AG09319 (cell line): ENCODE measurements at places on chromosomes 2 and 18.

- no peak for DNase-seq
Measured at GRCh38 chr2:71614976-71615766, 161.8 kb downstream of the DYSF start.

DNA sequence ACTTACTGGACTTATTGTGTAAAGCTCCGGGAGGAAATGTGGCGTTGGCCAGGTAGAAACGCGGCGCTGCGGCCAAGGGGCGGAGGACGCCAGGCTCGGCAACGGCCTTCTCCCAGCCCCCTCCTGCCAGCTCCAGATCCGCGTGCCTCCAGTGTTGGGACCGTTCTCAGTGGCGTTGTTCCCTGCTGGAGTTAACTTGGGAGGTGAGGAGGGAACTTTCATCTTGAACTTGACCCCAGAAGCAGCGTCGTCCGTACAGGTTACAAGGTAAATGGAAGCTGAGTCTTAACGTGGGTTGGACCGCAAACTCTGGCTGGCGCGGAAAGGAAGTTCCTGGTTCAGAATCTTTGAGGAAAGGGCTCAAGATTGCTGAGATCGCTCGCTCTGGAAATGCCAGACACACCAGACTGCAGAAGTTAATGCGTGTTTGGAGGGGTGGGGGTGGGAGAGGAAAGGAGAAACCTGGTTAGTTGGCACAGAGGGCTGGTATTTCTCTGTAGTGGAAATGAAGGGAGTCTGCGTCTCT is 1.3 kb downstream of the TANC1 start:
- no peak for DNase-seq

DNA sequence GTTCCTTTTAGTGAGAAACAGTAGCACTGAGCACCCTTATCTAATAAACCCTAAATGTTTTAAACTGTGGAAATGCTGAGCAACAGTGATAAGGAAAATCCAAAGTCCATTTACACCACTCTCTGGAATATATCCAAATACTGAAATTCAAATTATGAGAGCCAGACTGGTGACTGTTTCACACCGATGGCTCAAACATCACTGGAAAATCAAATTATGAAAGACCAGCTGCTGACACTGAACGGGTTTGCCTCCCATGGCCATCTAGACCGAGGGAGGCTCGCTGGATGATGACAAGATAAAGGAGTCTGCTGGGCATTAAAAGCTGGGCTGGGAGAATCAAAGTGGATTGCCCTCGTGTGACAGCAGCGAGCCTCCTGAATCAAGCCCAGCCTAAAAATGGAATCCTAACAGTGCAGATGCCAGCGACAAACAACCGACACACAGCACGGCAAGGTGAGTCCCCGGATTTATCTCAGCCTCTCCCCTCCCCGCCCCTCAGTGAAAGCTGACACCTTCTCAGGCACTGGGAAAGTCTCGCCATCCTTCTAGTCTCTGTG is 30.3 kb downstream of the SERPINE2 start:
- no peak for DNase-seq

DNA sequence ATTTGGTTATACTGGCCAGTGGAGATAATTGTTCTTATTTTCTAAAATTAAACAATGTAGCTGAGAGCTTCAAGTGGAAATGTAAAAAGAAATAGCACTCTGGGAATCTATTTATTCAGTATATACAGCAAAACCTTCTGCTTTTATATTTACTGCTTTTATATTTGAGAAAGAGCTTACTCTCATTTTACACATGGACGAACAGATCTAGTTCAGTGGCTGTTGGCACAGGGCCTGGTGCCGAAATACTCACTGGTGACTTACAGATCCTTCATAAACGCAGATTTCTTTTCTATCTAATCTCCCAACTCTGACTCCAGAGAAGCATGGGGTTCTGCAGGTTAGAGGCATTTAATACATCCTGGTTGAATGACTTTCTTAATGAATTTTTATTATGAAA is 266.2 kb downstream of the ASXL3 start:
- no peak for DNase-seq

DNA sequence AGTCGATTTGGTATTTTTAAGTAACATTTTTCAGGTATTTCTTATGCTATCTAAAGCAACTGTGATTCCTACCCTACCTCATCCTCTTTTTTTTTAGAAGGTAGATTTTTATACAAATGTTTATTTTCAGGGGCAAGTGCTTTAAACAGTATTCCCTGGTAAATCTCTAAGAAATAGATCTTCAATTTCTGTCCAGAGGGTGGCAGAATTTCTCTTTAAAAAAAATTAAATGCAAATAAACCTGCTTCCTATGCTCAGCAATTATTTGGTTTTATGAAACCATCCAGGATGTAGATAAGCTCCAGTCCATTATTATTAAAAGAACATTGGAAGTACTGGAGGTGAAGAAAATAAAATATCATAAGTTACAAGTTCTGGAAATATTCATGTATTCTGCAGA is 191.9 kb downstream of the MYO3B start:
- no peak for DNase-seq

DNA sequence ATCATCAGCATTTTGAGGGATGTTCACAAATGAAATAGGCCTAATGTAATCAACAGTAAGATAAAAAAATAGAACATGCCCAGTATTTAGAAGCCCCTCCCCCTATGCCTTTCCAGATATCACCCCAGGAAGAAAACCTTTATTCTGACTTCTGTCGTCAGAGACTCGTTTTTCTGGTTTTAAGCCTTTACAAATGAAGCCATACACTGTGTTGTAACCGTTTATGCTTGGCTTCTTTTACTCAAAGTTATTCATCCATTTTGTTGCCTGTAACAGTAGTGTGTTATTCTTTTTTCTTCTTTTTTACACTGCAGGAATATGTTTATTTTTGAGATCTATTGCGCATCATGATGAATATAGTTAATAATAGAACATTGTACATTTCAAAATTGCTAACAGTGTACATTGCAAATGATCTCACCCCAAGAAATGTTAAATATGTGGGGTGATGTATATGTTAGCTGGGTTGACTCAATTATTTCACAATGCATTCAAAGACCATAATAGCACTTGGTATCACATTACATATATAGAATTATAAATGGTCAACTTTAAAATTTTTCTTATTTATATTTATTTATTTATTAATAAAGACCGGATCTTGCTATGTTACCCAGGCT is 28.1 kb upstream of the PNPT1 start:
- DNase-seq, result no peak

DNA sequence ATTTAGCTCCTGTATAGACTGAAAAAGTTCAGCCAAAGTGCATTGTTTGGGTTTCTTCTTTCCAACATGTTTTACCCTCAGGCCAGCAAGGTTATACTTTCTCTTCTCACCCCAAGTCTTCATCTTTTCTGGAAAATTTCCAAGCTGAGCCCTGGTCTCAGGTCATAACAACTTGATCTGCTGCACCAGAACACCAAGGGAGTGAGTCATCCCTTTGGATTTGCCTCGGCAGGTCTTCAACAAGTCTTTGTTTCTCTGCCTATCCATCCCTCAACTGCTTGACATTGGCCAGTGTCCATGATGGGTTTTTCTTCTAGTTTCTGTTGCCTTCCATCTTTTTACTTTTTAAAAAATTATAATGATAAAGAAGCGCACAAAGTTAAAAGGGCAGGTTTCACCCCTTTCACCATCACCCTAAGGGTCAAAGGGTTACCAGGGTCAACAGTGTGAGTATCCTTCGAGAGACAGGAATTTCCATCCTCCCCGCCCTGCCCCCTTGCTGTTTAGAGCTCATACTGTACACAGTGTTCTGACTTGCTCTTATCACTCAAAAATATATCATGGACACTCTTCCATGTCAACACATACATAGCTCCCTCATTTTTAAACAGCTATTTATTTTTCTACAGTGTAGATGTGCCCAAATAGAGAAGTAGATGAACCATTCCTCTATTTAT is 5.7 kb upstream of the SPATS2L start:
- no peak for DNase-seq

- no peak for DNase-seq
Measured at GRCh38 chr2:113966832-113967231, 76.9 kb downstream of the ACTR3 start.

DNA sequence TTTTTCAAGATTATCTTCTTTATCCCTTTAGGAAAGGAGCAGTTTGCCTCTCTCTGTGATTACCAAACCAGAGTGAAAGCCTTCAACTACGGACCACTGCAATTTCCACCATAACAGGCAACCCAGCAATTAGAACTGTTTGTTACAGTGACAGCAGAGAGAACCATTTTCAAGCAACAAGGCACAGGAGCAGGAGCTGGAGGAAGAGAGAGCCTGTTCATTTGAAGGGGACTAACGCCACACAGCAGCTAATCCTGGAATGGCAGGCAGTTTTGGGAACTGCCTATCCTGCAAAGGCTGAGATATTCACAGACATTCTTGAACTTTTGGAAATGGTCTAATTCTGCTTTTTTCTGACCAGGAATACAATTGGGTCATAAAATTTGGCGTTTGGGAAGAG is 1541.9 kb upstream of the PIK3C3 start:
- DNase-seq, result no peak

- DNase-seq, result no peak
Measured at GRCh38 chr2:142901780-142902179, 24.3 kb downstream of the KYNU start.

- DNase-seq, result no peak
Measured at GRCh38 chr2:1801541-1801940, 57.2 kb upstream of the PXDN start.

DNA sequence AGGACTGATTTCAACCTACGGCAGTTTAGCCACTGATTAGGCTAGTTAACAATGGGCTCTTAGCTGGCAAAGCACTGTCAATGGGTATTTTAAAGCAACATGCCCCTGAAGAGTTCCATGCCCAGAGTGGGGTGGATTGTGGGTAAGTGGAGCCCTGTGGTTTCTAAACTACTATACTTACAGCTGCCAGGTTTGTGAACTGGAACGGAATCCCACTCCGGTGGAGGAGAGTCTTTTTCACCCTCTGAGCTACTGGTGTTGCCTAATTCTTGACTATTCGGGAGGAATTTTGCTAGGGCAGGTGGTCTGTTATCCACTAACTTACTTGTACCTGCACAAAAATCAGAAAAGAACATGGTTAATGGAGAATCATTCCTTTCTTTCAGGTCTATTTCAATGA is 52.6 kb downstream of the ZAP70 start:
- no peak for DNase-seq

- no peak for DNase-seq
Measured at GRCh38 chr2:234459401-234460009, 37.4 kb downstream of the ARL4C start.

- no peak for DNase-seq
Measured at GRCh38 chr2:35827086-35827485, 528.5 kb upstream of the CRIM1 start.

DNA sequence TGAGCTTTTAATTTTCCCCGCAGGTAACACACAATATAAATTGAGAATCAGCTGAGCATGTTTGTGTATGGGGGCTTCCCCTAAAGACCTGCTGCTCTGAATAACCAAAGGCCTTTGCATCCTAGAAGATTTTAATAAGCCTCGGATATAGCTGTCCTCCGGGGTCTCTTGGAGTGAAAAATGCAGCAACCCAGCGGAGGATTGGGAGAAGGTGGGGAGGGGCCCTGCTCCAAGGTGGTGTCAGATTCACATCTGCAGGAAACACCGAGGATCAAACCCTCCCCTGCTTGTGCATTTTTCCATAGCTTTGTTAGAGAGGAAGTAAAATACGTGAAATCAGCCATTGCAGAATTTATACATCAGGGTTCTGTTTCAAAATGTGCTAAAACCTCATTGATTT is 63.0 kb upstream of the OTOF start:
- DNase-seq, result no peak

DNA sequence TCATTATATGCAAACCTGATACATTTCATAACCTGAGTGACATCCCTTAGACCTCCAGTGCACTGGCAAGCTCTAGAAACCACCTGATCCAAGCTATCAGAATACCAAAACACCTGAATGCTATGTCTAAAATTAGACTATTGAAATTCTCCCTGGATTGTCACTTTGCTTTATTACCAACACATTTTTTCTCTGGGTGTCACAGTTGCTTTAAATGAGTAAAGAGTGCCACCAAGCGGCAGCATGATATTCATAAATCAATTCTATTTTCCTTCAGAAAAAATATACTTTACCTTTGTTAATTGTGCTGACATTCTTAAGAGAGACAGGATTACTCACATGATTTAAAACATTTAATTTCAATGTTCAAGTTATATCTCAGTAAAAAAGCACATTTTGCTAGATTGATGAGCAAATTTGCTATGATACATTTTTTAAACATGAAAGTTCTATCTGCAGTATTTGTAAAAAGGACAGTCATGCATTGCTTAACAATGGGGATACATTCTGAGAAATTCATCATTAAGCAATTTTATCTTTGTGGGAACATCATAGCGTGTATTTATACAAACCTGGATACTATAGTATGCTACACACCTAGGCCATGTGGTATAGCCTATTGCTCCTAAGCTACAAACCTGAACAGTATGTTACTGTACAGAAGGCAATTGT is 338.4 kb upstream of the SLC39A10 start:
- DNase-seq, result no peak

GRCh38 chr2:237020090-237020489 is 65.6 kb upstream of the COPS8 start:
- no peak for DNase-seq

DNA sequence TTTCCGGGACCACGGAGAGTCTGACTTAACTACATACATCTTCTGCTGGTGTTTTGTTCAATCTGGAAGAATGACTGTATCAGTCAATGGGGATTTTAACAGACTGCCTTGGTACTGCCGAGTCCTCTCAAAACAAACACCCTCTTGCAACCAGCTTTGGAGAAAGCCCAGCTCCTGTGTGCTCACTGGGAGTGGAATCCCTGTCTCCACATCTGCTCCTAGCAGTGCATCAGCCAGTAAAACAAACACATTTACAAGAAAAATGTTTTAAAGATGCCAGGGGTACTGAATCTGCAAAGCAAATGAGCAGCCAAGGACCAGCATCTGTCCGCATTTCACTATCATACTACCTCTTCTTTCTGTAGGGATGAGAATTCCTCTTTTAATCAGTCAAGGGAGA is 23.1 kb downstream of the ICOS start:
- DNase-seq, result no peak

- no peak for DNase-seq
Measured at GRCh38 chr2:186129767-186130581, 356.1 kb upstream of the ZC3H15 start.

DNA sequence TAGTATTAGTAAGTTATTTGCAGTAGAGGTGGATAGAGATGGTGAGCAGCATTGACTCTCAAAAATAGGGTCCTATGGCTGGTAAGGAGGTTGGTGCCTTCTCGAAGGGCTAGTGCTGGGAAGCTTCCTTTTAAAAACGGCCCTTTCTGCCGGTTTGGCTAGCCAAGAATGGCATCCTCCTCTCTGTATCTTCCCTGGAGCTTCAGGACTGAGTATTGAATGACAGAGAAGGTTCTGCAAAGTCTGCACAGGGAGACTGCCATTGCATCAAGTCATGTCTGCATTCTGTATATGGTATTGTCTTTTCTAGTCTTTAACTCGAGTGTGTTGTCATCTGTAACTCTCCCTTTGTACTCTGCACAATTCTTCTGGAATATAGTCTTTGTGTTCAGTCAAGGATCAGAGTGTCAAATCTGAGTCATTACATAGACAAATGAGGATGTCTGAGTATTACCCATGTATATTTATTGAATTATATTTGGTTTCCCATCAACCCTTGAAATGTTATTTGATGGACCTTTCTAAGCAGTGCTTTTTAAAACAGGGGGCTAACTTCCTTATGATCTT is 1.1 kb downstream of the LDLRAD4 start:
- no peak for DNase-seq

- no peak for DNase-seq
Measured at GRCh38 chr2:157256626-157257025, 879 bp upstream of the GALNT5 start.
